NCI-H774 (cell line): ENCODE measurements at places on chromosomes 6 and 20.

- DNase-seq = no peak
These were observed 87.9 kb downstream of the CDC5L start for GRCh38 chr6:44475417-44475778.

- DNase-seq = peak; percentile 85
These were observed 51.0 kb upstream of the TCF21 start for GRCh38 chr6:133837801-133838349.

GRCh38 chr6:5367510-5367909, 106.2 kb downstream of the FARS2 start:
- DNase-seq = no peak

DNA sequence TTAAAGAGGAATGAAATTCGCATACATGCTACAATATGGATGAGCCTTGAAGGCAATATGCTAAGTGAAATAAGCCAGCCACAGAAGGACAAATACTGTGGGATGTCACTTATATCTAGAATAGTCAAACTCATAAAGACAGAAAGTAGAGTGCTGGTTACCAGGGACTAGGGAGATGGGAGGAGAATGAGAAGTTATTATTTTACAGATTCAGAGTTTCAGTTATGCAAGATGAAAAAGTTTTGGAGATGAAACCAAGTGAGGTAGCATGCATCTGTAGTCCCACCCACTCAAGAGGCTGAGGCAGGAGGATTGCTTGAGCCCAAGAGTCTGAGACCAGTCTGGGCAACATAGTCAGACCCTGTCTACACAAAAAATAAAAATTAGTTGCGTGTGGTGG, 82.5 kb upstream of the ARID1B start:
- DNase-seq = no peak

DNA sequence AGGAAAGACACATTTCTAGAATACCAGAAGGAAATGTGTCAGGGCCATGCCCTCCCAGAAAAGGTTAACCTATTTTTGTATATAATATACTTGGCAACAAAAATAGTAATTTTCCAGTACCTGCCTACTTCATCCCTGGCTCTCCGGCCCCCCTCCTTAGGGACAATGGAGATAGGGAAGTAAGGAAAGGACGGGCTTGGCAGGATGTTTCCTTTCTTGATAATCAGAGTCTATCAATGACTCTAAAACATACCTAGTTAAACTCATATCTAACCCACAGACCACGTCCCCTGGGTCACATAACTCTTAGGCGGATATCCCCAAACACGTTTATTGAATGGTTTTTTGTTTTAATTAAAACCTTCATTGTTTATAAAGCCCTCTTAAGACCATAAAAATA, 11.8 kb downstream of the UQCC2 start:
- no peak for DNase-seq

DNA sequence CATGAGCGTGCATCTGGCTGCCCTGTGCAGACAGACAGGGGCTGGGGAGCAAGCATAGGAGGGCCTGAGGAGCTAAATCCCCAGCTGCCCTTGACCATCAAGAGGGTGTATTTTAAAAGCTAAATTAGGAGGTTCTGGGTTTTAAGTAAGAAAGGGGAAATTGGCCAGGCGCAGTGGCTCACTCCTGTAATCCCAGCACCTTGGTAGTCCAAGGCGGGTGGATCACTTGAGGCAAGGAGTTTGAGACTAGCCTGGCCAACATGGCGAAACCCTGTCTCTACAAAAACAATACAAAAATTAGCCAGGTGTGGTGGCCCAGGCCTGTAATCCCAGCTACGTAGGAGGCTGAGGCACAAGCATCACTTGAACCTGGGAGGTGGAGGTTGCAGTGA, 27.8 kb downstream of the SERPINB6 start:
- no peak for DNase-seq

DNA sequence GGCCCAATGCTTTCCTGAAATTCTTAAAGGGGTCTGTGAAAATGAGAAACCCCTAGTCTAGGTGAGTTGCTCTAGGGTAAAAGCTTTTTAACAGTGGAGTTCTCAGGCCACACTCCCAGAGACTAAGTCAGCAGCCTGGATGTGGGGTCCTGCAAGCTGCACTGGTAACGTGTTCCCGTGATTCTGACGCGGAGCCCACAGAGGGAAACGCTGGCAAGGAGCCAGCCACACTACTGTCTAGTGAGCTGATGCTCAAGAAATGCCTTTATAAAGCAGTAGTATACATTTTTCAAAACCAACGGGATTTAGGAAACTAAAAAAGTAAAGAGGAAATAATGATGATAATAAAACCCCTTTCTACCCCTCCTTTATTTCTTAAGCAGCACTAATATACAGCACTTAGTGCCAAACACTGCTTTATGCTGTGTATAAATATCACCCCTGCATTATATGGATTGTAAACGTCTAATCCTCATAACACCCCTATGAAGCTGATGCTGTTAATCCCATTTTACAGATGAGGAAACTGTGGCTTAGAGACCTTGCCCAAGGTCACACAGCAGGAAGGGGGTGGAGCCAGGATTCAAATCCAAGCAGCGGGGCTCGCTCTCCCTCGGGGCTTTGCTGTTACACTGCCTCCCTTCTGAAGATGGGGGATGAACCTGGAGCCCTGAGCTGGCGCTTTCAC, 25.0 kb downstream of the KCNK15 start:
- no peak for DNase-seq

DNA sequence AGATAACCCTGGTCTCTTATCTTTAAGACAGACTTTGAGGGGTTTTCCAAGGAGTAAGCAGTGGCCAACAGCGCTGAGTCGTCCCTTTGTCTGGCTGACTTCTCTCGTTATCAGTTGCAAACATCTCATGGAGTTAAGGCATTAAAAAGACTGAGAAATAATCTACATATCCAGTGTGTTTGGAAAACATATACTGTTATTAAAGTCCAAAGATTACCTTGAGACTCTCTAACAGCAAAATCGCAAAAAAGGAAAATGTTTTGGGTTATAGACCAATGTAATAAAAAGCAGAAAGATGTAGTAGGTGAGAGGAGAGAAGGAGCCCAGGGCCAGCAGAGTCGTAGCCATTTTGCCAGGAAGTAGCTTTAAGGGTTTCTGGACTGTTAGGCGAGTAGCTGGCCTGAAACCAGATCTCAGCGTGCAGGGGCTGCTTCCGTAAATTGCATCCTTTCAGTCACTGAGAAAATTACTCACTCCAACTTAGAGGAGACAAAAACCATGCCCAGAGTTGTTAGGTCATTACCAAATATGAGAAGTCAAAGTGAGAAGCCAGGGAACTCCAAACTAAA, 24.6 kb downstream of the MYLK4 start:
- DNase-seq = no peak

- DNase-seq = no peak
These were observed 10.5 kb downstream of the NPEPL1 start for GRCh38 chr20:58702859-58703648.

DNA sequence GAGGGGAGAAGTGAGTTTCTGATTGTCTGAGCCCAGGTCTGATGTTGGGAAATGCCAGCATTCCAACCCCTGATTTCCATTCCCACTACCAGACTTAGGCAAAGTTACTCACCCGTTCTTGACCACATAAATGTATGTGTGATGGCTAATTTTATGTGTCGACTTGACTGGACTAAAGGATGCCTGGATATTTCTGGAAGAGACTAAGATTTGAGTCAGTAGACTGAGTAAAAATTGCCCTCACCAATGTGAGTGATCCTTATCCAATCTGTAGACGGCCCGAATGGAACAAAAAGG, 95.8 kb upstream of the TAB2 start:
- no peak for DNase-seq

DNA sequence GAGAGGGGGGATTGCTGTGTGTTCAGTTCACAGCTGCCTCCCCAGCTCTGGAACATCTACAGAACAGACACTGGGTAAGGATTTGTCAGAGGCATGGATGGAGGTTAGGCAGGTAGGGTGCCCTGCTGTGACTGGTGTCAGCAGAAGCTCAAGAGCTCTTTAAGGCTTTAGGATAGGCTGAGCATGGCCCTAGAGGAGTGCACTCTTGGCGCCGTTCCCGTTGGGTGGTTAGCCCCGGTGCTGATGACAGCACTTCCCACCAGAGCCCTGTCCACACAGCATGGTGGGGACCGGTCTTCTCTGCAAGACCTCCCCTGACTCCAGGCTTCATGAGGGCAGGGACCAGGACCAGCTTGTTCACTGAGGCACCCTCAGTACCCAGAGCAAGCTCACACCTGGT, 262.0 kb downstream of the BMP7 start:
- no peak for DNase-seq

- DNase-seq = no peak
These were observed 18.3 kb downstream of the CPNE5 start for GRCh38 chr6:36820700-36821580.

GRCh38 chr6:98747960-98748359, 86.4 kb upstream of the POU3F2 start:
- no peak for DNase-seq

DNA sequence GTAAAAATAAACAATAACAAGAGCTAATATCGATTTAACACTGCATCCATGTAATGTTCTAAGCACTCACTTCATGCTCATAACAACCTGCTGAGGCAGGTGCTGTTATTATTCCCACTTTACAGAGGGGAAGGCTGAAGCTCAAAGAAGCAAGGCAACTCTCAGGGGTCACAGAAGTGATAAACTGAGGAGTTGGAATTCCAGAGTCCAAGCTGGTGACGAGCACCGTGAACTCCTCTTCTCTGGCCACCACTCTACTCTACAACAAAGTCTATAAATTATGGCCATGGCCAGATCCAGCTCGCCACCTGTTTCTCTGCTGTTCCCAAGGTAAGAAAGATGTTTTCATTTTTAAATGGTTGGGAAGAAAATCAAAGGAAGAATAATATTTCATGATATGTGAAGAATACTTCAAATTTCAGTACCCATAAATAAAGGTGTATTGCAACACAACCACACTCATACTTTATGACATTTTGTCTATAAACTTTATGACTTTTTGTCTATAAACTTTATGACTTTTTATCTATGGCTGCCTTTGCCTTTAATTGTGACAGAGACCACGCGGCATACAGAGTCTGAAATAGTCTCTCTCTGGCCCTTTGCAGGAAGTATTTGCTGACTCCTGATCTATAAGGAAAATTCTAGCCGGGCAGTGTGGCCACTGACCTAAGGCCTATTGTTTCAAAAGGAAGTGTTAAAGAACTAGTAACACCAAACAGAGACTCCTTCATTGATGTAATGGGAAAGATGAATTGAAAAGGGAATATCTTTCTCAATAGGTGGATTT, 113.2 kb upstream of the KCNG1 start:
- DNase-seq = no peak

GRCh38 chr6:37288247-37288646, 30.3 kb upstream of the TMEM217 start:
- DNase-seq = no peak

- no peak for DNase-seq
These were observed 89.9 kb upstream of the SHLD1 start for GRCh38 chr20:5660346-5660745.

GRCh38 chr6:142523515-142524375, 221.9 kb downstream of the ADGRG6 start:
- DNase-seq = peak; percentile 4

DNA sequence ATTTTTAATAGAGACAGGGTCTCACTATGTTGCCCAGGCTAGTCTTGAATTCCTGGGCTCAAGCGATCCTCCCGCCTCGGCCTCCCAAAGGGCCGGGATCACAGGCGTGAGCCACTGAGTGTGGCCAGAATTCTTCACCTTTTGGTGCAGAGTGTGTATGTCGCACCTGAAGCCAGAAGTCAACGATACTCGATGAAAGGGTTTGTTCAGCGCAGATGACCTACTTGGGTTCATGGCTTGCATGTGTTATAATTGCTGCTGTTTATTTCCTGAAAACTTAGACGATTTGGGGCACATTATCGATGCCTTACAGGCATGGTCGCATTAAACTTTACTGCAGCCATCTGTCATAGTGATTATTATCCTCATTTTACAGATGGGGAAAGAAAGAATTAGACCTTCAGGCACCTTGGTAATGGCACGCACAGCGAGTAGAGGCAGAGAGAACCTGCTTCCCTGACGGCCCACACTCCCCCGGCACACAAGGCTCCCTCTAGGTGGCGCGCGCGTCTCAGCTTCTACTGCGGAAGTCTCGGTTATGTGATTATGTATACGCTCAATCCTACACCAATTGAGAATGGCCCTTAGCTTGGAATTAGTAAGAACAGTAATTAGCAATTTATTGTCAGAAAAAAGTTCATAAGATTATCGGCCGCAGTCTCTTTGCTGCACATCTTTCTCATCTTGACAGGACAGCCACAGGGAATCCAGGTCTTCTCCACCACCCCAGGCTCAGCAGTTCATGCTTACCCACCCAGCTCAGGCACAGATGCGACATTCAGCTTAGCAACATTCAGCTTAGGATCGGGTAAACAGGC, 212.8 kb upstream of the PROKR2 start:
- peak; percentile 84 for DNase-seq

GRCh38 chr20:63527184-63527583, 6.6 kb downstream of the PPDPF start:
- DNase-seq = no peak

GRCh38 chr20:43337036-43337435, 120.7 kb upstream of the SRSF6 start:
- no peak for DNase-seq

DNA sequence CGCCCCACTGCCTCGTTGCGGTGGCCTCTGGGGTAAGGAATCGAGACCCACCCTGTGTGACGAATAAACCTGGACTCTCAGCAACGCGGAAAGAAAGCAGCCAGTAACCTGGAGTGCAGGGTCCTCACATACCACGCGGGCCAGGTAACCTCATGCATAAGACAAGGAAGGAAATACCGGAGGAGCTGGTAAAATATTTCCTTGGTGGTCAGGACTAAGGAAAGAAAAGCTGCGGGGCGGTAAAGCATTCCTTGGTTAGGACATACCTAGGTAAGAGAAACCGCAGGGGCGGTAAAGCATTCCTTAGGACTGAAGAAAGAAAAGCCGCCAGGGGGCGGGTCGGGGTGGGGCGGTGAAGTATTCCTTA, 80.7 kb downstream of the SYTL3 start:
- DNase-seq = no peak

GRCh38 chr6:162242915-162243314, 484.7 kb downstream of the PRKN start:
- no peak for DNase-seq

DNA sequence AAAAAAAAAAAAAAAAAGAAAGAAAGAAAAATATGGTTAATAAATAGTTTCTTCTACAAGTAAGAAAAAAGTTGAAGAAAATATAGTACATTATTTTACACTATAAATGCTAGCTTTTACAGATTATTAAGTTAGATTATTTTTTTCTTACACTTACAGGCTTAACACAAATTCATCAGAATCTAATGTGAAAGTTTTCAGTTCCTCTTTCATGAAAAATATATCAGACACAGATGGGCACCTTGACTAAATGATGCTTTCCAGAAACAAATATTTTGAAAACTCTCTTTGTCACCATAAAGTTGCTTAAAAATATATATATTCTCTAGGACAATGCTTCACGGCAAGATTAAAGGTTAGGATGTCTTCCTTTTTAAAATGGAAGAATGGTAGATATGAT, 321.8 kb upstream of the HSF2 start:
- DNase-seq = no peak

DNA sequence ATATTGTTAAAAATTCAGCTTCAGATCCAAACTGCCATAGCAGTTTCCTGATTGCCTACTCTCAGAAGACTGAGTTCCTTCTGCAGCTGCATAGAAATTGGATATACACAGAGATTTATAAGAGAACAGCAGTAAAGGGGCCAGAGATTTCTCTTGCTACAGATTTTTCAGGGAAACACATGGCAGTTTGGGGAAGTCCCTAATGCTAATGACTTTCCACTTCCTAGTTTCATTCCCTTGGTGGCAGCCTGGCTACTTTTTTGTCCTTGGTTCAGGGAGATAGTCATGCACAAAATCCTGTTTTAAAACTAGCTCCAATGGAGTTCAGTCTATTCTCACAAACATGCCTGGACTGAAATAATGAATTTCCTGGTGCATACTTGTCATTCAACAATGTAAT, 125.3 kb upstream of the PLCB4 start:
- no peak for DNase-seq

GRCh38 chr20:5234158-5234557, 82.6 kb downstream of the PROKR2 start:
- DNase-seq = peak; percentile 13
